Naive thymus-derived CD4-positive, alpha-beta T cell (primary cell): ENCODE measurements at places on chromosomes 2 and 18. TPM values are rescaled to one million over a fixed set of nuclear protein-coding genes. Genes with fewer than 3 reads are reported as not detected.

The FAP gene
- not detected for polyA plus RNA-seq

The IL1F10 gene
- not detected for polyA plus RNA-seq

The DES gene
- polyA plus RNA-seq, result not detected

The PTH2R gene
- not detected for polyA plus RNA-seq

The TUBA3E gene
- not detected for polyA plus RNA-seq

The ANKRD62 gene
- not detected for polyA plus RNA-seq

The C1QL2 gene
- polyA plus RNA-seq, result not detected

The HSPD1 gene
- 103 TPM for polyA plus RNA-seq

The MRO gene
- polyA plus RNA-seq, result not detected
